ENCODE measurements at places on chromosomes 13 and 19.

GRCh38 chr13:97559981-97560380 lies 126.0 kb downstream of the RAP2A start:
- no peak for DNase-seq

- no peak for DNase-seq
These were observed 44.0 kb downstream of the EFNB2 start for GRCh38 chr13:106491463-106491862.

DNA sequence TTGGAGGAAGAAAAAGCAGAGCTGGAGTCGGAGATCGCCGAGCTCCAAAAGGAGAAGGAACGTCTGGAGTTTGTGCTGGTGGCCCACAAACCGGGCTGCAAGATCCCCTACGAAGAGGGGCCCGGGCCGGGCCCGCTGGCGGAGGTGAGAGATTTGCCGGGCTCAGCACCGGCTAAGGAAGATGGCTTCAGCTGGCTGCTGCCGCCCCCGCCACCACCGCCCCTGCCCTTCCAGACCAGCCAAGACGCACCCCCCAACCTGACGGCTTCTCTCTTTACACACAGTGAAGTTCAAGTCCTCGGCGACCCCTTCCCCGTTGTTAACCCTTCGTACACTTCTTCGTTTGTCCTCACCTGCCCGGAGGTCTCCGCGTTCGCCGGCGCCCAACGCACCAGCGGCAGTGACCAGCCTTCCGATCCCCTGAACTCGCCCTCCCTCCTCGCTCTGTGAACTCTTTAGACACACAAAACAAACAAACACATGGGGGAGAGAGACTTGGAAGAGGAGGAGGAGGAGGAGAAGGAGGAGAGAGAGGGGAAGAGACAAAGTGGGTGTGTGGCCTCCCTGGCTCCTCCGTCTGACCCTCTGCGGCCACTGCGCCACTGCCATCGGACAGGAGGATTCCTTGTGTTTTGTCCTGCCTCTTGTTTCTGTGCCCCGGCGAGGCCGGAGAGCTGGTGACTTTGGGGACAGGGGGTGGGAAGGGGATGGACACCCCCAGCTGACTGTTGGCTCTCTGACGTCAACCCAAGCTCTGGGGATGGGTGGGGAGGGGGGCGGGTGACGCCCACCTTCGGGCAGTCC lies 5.0 kb downstream of the FOSB start:
- peak; percentile 58 for DNase-seq

- peak; percentile 63 for DNase-seq
These were observed 5.1 kb downstream of the JUNB start for GRCh38 chr19:12796146-12797071.

- no peak for DNase-seq
These were observed 537 bp downstream of the NAT14 start for GRCh38 chr19:55485439-55486011.

GRCh38 chr19:54179921-54180461 lies 7.0 kb upstream of the TMC4 start:
- DNase-seq, result no peak

GRCh38 chr13:51562011-51562671 lies 22.1 kb upstream of the WDFY2 start:
- DNase-seq, result no peak

- DNase-seq, result no peak
These were observed 53.2 kb upstream of the KATNAL1 start for GRCh38 chr13:30360586-30360985.

DNA sequence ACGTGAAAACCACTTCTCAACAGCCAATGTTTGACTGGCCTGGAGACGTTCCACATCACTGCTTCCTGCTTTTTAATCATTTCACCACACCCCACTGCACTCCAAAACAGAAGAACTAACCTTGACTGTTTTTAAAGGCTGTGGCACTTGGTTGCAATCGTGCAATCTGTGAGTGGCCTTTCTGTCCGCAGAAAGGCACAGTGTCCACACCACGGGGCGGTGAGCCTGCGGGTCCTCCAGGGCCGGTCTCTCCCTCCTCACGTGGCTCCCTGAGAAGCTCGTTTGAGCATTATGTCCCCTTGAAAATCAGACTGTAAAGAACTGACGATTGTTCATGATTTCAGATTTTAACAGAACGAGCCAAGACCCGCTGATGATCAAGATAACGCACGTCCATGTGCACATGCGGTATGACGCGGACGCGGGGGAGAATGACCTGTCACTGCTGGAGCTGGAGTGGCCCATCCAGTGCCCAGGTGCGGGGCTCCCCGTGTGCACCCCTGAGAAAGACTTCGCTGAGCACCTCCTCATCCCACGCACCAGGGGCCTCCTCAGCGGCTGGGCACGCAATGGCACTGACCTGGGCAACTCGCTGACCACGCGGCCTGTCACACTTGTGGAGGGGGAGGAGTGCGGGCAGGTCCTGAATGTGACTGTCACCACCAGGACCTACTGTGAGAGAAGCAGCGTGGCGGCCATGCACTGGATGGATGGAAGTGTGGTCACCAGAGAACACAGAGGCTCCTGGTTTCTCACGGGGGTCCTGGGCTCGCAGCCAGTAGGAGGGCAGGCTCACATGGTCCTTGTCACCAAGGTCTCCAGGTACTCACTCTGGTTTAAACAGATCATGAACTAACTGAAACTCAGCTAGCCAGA lies 13.0 kb downstream of the PROZ start:
- DNase-seq, result no peak

- no peak for DNase-seq
These were observed 21.5 kb upstream of the SGCG start for GRCh38 chr13:23159205-23159759.

DNA sequence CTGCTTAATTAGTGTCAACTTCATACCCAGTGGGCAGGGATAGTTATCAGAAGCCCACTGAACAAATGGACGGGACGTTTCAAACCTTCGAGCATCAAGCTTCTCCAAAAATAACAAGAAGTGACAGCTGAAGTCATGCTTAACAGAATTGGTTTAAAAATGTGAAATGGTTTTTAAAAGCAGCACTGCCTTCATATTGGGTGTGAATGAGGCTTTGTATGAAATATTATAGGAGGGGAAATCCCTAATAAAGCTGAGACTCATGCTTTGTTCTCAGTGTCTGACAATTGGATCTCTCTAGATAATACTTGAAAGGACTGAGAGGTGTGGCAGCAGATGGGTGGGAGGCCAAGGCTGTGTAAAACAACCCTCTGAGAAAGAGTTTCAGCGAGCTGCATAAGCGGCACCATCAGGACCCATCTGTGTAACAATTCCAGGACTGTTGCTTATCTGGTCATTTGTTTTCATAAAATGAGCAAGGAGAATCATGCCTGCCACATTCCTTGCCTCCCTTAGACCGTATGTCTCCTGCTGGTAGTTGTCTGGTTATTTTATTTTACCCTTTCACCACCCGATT lies 667.7 kb downstream of the DIAPH3 start:
- no peak for DNase-seq

DNA sequence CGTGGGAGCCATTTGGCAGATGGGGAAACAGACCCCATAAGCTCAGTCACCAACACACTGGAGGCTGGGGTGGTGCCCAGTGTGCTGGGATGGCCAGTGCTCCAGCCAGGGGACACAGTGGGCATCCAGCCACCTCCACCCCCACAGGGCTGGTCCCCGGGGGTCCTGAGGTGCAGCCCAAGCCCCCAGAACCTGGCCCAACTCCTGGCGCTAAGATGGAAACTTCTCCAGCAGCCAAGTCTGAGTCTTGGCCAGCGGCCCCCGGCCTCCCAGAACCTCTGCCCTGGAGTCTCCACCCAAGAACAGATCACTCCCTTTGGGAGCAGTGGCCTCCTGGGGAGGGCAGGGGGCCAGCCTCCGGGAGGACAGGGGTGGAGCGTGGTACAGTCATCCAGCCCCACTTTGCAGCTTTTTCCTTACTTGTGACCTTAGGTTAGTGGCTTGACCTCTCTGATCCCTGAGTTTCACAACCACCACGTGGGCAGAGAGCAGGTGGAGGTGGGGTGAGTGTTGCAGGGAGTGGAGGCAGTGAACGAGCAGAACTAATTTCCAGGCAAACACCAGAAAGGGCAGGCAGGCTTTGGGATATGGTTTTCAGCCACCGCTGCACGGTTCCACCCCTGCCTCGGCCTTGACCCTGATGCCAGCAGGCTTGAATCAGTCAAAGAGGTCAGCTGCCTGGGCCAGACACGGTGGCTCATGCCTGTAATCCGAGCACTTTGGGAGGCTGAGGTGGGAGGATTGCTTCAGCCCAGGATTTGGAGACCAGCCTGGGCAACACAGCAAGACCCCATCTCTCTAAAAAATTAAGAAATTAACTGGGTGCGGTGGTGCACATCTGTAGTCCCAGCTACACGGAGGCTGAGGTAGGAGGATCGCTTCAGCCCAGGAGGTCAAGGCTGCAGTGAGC lies 4.3 kb upstream of the NRTN start:
- DNase-seq, result no peak

DNA sequence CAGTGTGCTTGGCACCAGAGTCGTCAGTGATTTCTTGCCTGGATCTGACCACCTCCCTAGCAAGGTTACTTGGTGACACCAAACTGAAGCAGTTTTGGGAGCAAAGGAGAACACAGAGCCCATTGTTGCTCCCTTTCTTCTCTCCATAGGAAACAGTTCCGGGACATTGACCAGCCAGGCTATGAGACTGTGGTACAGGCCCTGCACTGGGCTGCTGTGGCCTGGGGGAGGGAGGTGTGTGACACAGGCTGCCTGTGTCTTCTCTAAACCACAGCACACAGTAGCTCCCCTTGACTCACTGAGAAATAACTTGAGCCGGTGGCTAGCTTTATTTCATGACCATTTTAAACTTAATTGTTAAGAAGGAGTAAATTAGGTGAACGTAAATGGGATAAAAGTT lies 214.8 kb upstream of the UBL3 start:
- no peak for DNase-seq

GRCh38 chr13:112732679-112733078 lies 42.8 kb downstream of the ATP11A start:
- DNase-seq, result no peak

DNA sequence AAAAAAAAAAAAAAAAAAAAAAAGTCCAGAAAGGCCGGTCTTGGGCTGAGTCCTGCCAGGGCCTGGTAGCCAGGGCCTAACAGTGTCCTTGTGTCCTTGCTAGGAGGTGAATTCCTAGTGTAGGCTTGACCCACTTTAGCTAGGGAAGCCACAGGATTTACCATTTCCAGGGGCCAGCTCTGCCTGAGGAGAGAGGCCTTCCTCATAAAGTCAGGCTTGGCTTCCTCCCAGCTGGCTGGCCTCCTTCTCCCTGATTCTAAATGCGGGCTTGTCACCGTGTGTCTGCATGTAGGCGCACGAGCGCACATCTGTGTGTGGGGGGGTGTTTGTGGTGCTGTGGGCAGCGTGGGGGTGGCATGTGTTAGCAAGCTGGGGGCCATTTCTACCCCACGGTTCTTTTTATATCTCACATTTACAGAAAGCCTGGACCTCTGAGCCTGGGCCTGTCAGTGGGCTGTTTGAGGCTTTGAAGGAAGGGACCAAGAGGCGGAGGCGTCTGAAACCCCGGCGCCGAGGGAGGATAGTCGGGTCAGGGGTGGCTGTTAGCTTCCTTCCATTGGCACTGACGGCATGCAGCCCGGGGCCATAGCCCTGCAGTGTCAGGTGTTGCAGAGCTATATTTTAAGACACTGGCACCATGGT lies 31.7 kb downstream of the IER2 start:
- DNase-seq, result no peak

DNA sequence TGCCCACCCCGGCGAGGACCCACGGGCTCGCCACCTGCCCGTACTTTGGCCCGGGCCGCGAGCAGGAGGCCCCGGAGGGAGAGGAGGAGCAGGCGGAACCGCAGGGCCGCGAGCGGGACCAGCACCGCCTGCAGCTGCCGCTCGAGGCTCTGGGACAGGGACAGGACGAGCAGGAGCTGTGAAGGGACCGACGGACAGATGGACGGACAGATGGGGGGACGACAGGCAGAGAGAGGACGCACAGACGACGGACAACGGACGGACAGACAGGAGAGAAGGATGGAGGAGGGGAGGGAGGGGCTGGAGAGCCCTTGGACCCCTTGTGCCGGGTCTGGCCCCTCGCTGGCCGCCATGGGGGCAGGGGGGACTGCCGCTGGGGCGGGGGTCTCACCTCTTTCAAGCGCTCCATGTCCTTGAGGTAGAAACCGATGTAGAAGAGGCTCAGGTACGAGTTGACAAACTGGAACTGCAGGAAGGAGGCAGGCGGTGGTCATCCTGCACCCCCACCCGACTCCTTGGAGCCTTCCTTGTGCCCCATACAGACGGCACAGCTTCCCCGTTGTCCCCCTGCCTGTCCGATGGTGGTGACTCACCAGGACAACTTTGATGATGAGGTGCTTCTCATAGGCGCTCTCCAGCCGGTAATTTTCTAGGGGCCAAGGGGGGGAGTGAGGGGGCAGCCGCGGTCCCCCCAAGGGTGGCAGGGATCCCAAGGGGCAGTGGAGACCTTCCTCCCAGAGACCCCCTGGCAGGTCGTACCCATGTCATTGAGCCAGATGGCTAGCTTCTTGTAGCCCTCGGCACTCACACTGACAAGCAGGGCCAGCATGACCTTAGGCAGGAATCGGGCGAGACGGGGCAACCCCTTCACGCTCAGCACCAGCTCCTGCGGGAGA lies 5.0 kb downstream of the ANO8 start:
- no peak for DNase-seq

DNA sequence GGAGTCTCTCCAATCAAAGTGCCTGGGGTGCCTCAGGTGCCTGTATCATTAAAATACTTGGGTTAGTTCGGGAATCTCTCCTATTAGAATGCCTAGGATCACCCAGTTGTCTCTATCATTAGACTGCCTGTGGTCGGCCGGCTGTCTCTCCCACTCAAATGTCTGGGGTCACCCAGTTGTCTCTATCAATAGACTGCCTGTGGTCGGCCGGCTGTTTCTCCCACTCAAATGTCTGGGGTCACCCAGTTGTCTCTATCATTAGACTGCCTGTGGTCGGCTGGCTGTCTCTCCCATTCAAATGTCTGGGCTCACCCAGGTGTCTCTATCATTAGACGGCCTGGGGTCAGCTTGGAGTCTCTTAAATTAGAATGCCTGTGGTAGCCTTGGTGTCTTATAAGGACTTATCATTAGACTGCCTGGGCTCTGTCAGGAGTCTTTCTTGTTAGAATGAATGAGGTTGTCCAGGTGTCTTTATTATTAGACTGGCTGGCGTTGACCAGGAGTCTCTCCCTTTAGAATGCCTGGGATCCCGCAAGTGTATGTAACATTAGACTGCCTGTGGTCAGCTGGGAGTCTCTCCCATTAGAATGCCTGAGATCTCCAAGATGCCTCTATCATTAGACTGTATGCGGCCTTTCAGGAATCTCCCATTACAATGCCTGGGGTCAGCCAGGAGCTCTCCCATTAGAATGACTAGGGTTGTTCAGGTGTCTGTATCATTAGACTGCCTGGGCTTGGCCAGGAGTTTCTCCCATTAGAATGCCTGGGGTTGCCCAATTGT lies 1555.5 kb downstream of the UQCRFS1 start:
- no peak for DNase-seq

DNA sequence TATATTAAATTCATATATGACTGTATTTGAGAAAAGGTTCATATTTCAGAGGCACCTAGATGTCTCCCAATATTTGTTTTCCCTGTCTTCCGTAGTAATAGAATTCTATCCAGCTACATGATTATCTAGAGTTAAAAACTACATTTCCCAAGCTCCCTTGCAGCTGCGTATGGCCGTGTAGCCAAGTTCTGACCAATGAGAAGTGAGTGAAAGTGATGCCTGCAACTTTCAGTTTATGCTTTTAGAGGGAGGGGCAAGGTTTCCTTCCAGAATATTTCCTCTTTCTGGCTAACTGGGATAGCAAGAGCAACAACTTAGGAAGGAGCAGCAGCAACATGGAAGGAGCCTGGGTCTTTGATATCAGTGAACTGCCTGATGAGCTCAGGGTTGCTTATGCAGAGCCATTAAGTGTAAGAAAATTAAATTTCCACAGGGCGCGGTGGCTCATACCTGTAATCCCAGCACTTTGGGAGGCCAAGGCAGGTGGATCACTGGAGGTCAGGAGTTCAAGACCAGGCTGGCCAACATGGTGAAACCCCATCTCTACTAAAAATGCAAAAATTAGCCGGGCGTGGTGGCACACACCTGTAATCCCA lies 23.2 kb upstream of the CYP2A13 start:
- DNase-seq, result no peak
